ENCODE measurements at places on chromosomes 7 and 10.

GRCh38 chr10:88478256-88478655, 104.9 kb downstream of the RNLS start:
- DNase-seq = no peak

DNA sequence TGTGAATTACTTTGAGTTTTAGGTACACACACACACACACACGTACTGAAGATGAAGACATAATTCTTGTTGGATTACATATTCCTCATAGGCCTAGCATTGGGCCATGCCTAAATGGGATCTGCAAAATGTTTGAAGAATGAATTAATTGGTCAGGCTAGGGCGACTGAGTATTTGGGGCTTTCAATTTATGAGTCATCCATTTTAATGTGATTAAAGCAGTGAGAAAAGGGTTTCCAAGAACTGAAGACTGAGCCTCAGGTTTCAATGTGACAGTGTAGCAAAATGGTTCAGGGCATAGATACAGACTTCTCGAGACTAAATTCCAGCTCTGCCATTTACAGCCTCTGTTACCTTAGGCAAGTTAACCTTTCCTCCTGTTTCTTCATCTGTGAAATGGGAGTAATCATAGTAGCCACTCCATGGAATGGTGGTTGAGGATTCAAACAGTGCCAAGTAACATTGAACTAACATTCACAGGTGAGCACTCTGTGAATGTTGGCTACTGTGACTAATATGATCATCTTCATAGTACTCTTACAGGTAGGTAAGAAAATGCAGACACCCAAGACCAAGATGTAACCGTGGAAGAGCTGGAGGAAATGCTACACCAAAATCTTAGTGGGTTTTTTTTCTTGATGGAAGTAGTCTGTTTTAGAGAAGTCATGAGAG, 7.6 kb downstream of the BPGM start:
- no peak for DNase-seq

DNA sequence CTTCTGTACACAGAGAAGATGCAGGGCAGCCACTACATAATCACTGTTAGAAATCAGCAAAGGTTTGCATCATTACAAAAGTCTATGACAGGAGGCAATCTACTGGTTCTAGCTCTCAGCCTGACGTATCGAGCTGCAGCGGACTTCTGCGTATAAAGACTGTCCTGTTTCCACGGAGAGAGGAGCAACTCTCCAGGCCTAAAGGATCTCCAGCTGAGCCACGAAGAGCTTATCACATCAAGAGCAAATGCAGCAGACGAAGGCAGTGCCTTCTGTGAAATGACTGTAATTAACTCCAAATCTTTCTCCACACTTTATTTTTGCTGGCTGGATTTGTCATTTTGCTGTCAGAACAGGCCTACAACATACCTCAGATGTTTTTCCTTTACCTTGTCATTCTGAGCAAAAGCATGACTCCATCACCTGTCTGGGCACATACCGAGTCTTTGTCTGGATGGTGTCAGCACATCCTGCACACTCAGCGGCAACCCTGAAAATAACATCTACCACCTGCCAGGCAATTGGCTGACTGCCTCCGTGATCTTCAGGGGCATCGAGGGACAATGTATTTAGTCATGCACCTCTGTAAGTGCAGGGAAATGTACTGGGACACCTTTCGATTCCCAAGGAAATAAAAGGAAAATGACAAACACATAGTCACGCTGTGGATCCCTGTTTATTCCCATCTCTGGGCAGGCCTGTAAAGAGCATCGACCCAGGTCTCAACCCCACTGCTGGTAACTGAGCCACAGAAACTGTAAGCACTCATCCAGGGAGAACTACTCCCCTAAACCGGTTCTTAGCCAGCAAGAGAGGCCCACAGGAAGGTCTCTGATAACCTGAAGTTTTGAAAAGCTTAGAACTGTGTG, 26.3 kb upstream of the SH3PXD2A start:
- DNase-seq = peak; percentile 54

DNA sequence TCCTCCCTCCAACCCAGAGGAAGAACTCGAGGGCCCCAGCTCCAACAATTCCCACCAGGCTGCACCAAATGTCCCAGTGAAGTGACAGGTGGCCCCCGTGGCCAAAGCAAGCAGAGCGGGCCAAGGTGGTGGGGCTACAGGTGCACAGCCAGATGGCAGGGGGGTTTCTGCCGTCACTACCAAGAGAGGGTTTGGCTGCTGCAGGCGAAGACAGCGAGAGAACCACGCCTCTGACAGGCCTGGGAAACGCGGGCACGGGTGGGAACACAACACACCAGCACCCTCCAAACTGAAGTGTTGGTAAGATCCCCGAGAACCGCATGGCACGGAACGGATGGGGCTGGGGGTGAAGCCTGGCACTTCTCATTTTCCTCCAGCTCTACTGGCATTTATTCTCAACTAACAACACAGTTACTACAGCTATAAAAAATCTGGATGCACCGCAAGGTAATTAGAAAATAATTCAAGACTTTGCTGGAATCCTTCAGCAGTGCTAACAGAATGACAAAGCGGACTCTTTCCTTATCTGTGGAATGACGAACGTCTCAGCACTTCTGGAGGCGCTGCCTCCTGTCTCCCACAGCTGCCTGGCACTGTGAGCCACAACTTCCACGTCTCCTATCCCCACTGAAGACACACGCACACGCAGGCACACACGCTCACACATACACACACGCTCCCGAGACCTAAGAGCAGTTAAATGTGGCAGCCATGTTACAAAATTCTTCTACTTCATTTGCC, 167.9 kb downstream of the TCERG1L start:
- DNase-seq = no peak

DNA sequence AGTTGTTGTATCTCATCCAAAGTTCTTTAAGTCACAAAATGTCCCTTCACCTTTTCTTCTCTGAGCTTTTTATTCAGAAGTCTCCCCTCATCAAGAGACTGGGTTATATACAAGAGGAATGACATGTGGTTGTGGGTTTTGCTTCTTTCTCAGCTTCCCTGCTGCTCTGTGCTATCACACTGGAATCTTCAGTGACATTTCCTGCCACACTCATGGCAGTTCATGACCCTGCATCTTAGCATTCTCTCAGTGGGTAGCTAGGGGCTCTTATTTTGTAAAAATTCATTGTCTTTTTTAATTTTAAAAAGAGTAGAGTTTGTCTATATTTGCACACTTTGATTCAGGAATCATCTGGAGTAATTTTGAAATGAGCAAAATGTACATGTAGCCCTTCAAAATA, 236.9 kb upstream of the TMEM229A start:
- DNase-seq = no peak

GRCh38 chr10:84406561-84406960, 78.2 kb downstream of the CCSER2 start:
- DNase-seq = no peak

DNA sequence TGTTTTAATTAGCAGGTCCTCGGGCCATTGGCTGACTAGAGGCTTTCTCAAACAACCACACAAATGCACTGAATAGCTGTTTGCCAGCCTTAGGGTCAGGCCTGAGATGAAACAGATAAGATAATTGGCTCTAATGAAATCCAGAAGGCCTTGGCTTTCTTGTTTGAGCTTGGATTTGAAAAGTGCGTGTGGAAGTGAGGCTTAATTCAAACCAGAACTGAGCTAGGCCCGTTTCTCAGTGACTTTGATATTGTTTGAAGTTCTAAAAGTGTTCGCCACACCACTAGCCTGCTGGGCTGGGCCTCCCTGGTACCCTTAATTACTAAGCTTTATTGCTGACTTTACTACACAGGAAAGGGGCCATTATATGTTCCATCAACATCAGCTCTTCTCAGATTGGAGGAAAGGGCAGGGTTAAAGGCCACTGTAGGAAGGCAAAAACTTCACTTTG, 270.6 kb downstream of the TWIST1 start:
- no peak for DNase-seq

- DNase-seq = no peak
These were observed 305.9 kb upstream of the MGMT start for GRCh38 chr10:129161150-129161549.

GRCh38 chr10:89374713-89375141, 3.1 kb upstream of the IFIT1B start:
- DNase-seq = no peak

DNA sequence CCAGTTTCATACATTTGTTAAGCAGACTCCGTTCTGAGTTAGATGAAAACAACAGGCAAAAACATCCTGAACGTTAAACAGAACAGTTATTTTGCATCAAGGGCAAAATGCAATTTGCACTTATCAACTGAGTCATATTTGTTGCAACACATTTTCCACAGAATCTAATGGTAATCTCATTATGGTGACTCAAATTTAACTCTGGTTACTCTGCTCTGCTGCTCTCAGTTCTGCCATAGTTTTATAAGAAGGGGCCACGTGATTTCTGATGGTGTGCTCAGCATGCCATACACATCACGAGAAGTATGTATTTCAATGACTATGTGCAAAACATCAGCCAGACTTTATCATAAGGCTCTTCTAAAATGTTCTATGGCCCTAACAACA, 148.8 kb downstream of the CHCHD3 start:
- DNase-seq = no peak

- DNase-seq = no peak
These were observed 562.9 kb upstream of the TPK1 start for GRCh38 chr7:145398758-145399157.

- DNase-seq = no peak
These were observed 66.9 kb upstream of the ARHGAP21 start for GRCh38 chr10:24790599-24790998.

DNA sequence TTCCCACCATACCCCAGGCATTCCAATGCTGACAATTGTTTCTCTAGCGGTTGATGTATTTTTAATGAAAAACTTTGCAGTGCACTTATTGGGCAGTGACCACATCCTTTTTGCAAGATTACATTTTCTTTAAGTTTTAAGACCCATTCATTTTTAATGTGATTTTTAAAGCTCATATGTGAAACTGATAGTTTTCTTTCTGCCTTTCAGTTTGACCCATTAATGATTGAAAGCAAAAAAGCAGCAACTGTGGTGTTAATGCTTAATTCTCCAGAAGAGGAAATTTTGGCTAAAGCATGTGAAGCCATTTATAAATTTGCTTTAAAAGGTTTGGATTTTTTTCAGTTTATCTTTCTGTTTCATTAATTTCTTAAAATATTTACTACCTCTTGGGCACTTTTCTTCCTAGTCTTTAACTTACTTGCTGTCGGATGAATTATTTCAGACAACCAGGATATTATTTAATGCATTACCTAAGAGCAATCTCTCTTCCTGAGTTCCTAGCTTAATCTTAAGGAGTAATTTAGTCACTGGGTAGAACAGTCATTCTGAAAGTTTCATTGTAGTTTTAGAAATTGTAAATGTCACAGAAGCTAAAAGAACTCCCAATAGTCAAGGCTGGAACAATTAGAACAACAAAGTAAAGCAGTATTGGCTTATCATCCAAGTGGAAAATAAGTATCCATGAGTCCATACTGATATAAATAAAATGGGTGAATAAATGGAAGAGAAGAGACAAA, 18.3 kb downstream of the ARMC3 start:
- no peak for DNase-seq

- DNase-seq = no peak
These were observed 754 bp downstream of the GSTO1 start for GRCh38 chr10:104255311-104255981.

- DNase-seq = no peak
These were observed 948 bp downstream of the ZNF485 start for GRCh38 chr10:43607199-43607573.
